ENCODE measurements at places on chromosomes 7 and 10.

DNA sequence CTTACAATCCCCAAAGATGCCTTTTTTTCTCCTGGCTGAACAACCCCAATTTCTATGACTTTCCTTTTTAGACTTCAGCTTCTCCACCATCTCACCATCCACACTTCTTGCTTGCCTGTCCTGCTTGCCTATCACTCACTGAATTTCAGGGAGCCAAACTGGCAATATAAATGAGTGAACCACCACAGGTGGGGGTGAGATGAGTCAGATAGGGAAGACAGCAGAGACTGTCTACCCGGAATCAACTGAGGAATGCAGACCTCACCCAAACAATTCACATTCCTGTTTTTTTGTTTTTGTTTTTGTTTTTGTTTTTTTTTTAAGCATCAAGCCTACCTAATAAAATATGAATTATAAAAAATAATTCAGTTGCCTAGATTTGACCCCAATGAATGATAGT lies 273.8 kb downstream of the NRG3 start:
- no peak for DNase-seq

GRCh38 chr7:156722043-156722826 lies 81.7 kb downstream of the RNF32 start:
- DNase-seq = no peak

GRCh38 chr7:1930381-1931065 lies 260.4 kb downstream of the ELFN1 start:
- DNase-seq = no peak

GRCh38 chr10:96960872-96961271 lies 128.8 kb downstream of the LCOR start:
- DNase-seq = no peak

DNA sequence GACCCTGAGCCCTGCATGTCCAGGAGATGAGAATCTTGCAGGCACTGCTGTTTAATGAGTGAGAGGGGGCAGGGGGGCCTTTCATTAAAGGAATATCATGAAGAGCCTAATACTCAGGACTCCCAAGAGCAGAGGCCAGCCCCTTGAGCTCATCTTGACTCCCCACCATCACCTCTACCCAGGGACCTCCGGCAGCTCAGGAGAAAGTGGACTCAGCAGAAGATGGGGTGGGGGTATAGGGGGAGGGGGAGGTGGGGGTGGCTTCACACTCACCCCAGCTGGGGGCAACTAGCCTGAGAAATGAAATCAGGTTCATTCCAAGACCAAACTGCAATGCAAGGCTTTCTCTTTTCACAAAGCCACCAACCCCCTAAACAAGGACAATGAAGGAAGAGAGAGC lies 575.6 kb upstream of the MKI67 start:
- no peak for DNase-seq

GRCh38 chr7:106604303-106604924 lies 56.5 kb downstream of the CCDC71L start:
- no peak for DNase-seq

- DNase-seq = no peak
Observed at GRCh38 chr7:71430246-71430645, 298.3 kb downstream of the GALNT17 start.
